ENCODE measurements at places on chromosomes 5 and 9. TPM values are rescaled to one million over a fixed set of nuclear protein-coding genes. Genes with fewer than 3 reads are reported as not detected.

C9orf40 gene
- total RNA-seq: 5.6 TPM

- no peak for DNase-seq
Measured at GRCh38 chr5:39639618-39640089, 214.9 kb upstream of the DAB2 start.

SOHLH1 gene
- total RNA-seq: not detected

GRCh38 chr5:112253478-112254250 lies 165.4 kb downstream of the EPB41L4A start:
- no peak for DNase-seq

DNA sequence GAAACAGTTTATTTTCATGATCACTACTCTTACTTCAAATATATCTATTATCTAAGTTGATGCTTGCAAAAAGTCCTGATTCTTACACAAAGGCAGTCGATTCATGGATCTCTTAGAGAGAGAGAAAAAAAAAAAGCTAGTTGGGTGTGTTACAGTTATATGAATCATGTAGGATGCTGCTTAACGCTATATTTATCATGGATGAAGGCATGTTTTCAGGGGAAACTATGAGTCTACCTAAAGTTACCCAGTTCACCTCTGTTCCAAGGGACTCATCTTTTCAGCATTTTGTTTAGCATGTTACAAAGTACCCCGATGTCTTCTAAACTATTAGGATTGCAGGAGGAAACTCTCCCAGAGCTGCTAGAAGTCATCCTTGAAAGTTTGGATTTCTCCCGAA lies 13.5 kb downstream of the TMC1 start:
- no peak for DNase-seq

Measured in vagina (tissue), 2 donors.